Hematopoietic multipotent progenitor cell treated with erythropoietin and hydrocortisone succinate and interleukin-3 and kit ligand, for 17 days (in vitro differentiated cells): ENCODE measurements at places on chromosomes 2 and 18.

- no peak for DNase-seq
These were observed 153.5 kb upstream of the NFATC1 start for GRCh38 chr18:79242246-79242645.

DNA sequence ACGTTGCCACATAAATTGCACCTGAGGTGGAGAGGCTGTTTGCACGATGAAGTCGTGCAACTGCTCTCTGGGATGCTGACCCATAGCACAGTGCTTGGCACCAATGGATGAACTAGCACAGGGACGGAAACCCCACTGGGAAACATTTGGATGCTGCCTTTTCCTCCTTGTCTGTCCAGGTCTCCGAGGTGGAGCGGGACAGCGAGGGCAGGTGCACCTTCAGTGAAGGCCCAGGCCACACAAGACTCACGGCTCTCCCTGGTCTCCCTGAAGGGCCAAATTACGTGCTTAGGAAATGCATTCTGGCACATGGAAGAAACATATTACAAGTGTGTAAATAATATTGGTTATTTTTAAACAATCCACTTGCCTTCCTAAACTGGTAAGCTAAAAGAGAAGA lies 70.3 kb downstream of the TPO start:
- no peak for DNase-seq

GRCh38 chr2:64548761-64549160 lies 24.6 kb downstream of the AFTPH start:
- no peak for DNase-seq

- DNase-seq, result no peak
These were observed 18.1 kb upstream of the RASGRP3 start for GRCh38 chr2:33458248-33458819.

GRCh38 chr2:130763405-130763804 lies 8.1 kb downstream of the AMER3 start:
- DNase-seq, result no peak
